GDM1 (cell line): ENCODE measurements at places on chromosomes 7 and 10.
A peak's percentile ranks its signal among the peaks of the same experiment; 100 is the strongest.

- no peak for DNase-seq
Measured at GRCh38 chr7:43509906-43510305, 73.0 kb upstream of the STK17A start.

DNA sequence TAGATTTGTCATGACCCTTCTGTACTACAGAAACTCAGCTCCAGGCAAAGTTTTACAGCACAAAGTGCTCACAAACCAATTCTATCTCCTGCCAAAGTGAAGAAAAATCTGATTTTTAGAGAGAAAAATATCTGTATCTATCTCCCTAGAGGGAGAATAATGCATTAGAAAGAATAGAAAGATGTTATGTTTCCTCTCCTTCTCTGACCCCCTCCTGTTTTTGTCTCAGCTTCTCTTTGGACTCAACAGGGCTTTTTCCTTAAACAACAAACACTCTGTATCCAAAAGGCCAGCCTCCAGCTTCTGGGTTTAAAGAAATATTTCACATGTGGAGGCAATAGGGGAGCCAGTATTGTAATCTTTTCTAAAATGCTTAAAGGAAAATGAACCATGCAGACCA lies 627.4 kb downstream of the REEP3 start:
- no peak for DNase-seq

- DNase-seq = no peak
Measured at GRCh38 chr10:101132636-101133473, 1.8 kb downstream of the TLX1 start.

GRCh38 chr7:24819916-24820689 lies 62.8 kb upstream of the GSDME start:
- peak; percentile 31 for DNase-seq

GRCh38 chr7:74178632-74179031 lies 4.5 kb downstream of the EIF4H start:
- DNase-seq = no peak
